Erythroblast (primary cell): ENCODE measurements at places on chromosomes 6 and 20.

DNA sequence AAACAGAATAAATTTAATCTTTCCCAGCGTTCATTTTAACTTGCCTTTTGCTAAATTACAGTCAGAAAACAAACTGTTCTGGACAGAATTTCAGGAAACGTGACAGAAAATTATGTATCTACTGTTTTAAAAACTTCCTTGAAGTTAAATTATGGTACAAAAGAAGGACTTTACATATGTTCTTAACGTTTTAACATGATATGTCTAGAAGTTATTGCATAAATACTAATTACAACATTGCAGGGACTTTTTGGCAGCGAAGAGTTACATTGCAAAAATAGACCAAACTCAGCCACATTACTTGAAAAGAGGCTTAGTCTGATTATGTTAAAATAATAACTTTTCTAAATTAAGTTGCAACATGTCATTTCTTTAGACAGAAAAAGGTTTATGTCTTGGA, 142.1 kb upstream of the IMPG1 start:
- DNase-seq: no peak

GRCh38 chr6:69232496-69232895, 564.3 kb downstream of the LMBRD1 start:
- no peak for DNase-seq

GRCh38 chr6:168067081-168067759, 11.8 kb downstream of the FRMD1 start:
- DNase-seq: no peak

GRCh38 chr6:64160486-64160885, 524.9 kb downstream of the PHF3 start:
- no peak for DNase-seq

GRCh38 chr6:4613381-4613780, 162.8 kb upstream of the CDYL start:
- no peak for DNase-seq

DNA sequence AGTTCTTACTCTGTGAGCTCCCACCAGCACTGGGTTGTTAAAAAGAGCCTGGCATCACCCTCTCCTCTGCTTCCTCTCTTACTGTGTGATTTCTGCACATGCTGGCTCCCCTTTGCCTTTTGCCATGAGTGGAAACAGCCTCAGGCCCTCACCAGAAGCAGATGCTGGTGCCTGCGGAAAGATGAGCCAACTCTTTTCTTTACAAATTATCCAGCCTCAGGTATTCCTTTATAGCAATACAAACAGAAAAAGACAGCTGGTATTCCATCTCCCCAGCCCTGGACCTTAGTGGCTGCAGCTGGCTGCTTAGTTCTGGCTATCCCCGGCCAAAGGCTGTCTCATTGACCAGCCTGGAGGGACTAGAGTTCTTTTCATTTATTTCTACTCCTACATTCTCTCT, 129.1 kb downstream of the IMPG1 start:
- no peak for DNase-seq

- no peak for DNase-seq
These were observed 78.9 kb downstream of the SULF2 start for GRCh38 chr20:47706345-47706744.

GRCh38 chr6:161110028-161110779, 118.6 kb downstream of the MAP3K4 start:
- DNase-seq: no peak

DNA sequence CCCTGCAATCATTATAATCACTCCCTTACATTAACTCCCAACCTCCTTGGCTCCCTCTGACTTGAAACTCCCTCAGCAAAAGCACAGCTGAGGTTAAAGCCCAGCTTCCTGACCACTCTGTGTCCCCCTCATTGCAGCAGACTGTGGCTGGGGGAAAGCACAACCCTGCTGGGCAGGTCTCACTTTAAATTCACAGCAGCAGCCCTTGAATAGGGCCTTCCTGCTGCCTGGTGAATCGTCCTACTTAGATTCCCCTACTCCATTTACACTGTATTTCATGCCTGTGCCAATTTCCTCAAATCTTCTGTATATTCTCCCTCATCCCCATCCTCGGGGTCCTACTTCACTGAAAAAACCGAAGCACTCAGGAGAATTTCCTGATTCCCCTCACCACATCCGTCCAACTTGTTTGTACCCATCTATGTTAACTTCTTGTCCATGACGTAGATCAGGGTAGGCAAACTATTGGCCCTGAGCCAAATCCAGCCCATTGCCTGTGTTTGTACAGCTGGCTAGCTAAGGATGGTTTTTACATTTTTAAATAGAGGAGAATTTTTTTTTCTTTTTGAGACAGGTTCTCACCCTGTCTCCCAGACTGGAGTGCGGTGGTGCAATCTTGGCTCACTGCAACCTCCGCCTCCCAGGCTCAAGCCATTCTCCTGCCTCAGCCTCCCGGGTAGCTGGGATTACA, 31.5 kb upstream of the GCM1 start:
- peak; percentile 8 for DNase-seq

- no peak for DNase-seq
These were observed 96.2 kb upstream of the RNF217 start for GRCh38 chr6:124866040-124866439.

GRCh38 chr20:36974660-36975059, 23.2 kb upstream of the SAMHD1 start:
- no peak for DNase-seq

DNA sequence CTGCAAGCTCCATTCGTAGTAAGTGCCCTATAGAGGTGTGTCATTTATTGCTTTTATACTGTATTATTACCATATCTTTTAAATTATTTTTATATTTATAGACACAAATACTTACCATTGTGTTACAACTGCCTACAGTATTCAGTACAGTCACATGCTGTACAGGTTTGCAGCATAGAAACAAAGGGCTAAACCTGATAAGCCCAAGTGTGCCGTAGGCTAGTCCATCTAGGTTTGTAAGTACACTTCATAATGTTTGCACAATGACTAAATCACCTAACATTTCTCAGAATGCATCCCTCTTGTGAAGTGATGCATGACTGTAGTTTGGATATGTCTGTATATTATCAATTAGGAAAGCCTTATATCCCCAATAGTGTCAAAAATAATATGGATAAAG, 122.8 kb downstream of the CLVS2 start:
- DNase-seq: no peak

DNA sequence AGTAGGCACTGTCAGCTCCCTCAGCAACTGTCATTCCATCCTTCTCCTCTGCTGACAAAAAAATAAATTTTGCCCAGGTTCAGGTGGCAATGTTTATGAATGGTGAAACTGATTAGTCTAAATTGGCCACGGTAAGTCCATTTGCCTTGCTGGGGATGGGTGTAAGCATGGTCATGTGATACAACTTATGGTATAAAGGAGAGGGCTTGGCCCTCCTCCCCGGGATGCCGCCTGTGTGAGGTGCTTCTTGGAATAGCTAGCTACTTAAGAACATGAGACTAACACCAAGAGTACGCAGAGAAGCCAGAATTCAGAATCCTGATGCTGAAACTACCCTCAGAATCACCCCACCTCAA, 94.4 kb upstream of the MAP7 start:
- no peak for DNase-seq

DNA sequence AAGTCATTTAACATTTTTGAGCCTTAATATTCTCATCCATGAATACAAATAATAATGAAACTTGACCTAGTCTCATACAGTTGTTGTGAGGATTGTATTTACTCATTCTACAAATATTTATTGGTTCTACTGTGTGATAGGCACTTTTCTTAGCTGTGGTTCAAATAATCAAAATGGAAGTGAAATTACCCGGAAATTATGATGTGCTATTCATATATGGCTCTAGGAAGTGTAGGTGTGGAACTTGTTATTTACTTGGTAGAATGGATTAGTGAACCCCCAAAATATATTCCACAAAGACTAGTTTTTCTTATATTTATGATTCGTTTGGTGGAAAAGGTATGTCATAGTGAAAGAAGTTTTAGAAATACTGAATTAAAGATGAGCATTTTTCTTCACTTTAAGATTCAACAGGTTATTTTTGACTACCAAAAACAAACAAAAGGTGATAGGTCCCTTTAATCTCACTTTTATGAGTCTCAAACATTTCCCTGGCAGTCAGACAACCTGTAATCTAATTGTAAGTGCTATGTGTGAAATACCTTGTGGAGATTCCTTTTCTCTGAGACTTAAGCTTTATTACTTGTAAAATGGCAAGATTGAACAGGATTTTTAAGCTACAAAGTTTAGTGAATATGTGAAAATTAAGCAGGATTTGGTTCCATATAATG, 77.8 kb downstream of the STXBP5 start:
- DNase-seq: no peak

GRCh38 chr6:29924731-29925130, 17.6 kb upstream of the HLA-A start:
- DNase-seq: no peak

- DNase-seq: no peak
These were observed 134.6 kb upstream of the SYNDIG1 start for GRCh38 chr20:24334830-24335229.

- no peak for DNase-seq
These were observed 18.7 kb downstream of the PABPC1L start for GRCh38 chr20:44928595-44928994.

DNA sequence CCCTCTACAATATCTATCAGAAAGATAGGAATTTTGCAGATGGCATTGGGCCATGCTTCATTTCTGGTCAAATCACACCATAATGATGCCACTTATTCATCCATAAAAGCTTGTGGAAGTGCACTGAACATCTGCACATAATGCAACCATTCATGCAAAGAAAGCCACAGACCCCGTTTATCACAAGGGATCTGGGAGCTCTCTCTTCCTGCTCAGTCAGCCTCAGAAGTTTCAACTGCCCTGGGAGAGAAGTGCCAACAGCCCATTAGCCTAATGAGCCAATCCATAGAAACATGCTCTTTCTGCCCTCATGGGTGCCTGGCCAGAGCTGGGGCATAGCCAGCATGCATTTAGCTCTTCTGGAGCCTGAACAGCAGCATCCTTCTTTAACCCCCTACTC, 85.8 kb downstream of the SLC35F1 start:
- DNase-seq: no peak

- peak; percentile 89 for DNase-seq
These were observed 4.4 kb downstream of the PGK2 start for GRCh38 chr6:49782725-49783124.

DNA sequence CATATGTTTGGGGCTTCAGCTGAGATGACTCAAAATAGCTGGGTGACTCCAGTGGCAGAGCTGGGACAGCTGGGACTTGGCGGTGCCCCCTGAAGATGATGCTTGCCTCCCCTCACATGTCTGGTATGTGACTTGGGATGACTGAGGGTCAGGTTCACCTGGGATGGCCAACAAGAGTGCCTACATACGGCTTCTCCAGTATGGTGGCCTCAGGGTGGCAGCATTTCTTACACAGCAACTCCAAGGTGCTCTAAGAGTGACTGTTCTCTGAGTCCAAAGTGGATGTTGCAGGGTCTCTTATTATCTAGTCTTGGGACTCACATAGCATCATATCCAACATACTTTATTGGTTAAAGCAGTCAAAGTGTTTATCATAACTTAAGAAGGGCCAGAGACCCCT, 87.8 kb upstream of the CENPW start:
- no peak for DNase-seq

DNA sequence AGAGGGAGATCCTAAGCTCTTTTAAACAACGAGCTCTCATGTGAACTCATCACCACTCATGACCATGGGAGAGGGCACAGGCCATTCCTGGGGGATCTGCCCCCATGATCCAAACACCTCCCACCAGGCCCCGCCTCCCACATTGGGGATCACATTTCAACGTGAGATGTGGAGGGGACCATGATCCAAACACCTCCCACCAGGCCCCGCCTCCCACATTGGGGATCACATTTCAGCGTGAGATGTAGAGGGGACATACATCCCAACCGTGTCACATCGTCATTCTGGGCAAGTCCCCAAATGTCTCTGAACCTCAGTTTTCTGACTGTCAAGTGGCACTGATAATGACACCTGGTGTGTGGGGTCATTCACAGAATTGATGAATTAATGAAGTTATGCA, 641.8 kb downstream of the CDH26 start:
- DNase-seq: no peak

- no peak for DNase-seq
These were observed 108.7 kb upstream of the MAP3K4 start for GRCh38 chr6:160882791-160883279.

DNA sequence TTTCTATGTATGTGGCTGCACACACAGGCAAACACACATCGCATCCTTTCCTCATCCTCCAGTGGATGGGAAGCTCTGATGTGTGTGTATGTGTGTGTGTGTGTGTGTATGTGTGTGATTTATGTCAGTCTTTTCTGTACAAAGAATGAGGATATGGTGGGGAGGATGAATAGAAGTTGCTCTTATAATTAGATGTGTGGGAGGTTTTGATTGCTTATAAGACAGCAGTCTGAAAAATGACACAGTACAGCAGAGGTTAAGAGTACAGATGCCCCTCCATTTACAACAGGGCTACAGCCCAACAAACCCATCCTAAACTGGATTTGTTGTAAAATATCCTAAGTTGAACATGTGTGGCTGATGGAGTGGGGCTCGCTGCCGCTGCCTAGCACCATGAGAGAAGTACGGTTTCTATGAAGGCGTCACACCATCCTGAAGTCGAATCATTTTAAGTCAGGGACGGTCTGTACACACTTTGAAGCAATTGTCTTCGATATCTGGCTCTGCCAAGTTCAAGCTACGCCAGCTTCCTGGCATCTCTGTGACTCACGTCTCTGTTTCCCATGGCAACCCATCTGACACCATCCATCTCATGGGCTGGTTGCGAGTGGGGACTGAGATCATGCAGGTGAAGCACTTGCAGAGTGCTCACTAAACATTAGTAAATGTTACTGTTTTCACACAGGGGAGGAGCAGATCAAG, 252.6 kb downstream of the MYLK4 start:
- no peak for DNase-seq

GRCh38 chr20:48158014-48158413, 372.7 kb upstream of the SULF2 start:
- no peak for DNase-seq

GRCh38 chr6:70985156-70985555, 28.3 kb upstream of the B3GAT2 start:
- no peak for DNase-seq

DNA sequence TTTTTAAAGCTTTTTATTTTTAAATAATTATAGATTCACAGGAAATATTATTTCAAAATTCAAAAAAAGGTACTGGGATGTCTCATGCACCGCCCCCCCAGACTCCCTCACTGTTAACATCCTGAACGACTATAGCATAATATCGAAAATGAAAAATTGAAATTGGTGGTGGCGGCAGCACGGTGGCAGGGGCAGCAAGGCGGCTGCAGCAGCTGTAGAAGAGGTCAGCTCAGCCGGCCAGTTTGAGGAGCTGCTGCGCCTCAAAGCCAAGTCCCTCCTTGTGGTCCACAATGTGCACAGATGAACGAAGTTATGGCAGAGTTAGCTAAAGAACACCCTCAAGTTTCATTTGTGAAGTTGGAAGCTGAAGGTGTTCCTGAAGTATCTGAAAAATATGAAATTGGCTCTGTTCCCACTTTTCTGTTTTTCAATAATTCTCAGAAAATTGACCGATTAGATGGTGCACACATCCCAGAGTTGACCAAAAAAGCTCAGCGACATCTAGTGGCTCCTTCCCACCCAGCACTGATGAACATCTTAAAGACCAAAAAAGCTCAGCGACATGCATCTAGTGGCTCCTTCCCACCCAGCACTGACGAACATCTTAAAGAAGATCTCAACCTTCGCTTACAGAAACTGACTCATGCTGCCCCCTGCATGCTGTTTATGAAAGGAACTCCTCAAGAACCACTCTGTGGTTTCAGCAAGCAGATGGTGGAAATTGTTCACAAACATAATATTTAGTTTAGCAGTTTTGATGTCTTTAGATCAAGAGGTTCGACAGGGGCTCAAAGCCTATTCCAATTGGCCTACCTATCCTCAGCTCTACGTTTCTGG, 100.8 kb downstream of the FAM217A start:
- peak; percentile 65 for DNase-seq
